DND-41 (cell line): ENCODE measurements at places on chromosomes 3 and 15.

GRCh38 chr3:122353215-122353614 is 28.2 kb downstream of the CSTA start:
- DNase-seq: no peak

DNA sequence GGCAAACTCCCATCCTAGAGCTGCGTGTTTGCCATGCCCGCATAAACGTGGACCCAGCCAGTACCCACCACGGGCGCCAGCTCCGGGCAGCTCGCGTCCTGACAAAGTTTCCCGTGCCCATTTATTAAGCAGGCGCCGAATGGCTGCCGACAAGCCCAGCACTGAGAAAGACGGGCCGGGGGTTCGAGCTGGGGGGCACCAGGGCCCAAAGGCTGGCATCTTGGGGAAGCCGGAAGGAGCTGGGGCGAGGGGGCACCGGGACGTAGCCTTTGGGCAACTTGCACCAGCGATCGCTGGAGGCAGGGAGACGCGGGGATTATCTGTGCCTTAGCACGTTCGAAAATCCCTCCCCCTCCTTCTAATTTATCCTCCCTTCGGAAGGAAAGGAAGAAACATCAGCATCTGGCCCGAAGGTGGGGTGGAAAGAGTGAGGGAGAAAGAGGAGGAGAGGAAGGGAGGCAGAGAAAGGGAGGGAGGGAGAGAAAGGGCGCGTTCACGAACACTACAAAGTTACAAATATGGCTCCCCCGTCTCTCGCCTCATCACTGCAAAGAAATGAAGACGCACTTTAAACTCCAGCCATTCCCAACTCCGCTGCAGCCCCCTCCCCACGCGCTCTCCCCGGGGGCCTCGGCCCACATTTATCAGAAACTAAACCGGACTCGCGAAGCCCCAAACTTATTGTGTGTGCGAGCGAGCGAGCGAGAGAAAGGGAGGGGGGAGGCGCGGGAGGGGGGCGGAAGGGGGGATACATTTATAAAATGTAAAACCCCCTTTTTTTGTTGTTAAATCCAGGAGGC is 1.0 kb downstream of the ANP32A start:
- DNase-seq: peak; percentile 67

GRCh38 chr3:49724586-49724985 is 835 bp upstream of the GMPPB start:
- DNase-seq: peak; percentile 37

GRCh38 chr15:62415498-62415897 is 250.4 kb upstream of the C2CD4B start:
- no peak for DNase-seq

- peak; percentile 13 for DNase-seq
Measured at GRCh38 chr3:31858439-31858838, 122.6 kb downstream of the OSBPL10 start.

DNA sequence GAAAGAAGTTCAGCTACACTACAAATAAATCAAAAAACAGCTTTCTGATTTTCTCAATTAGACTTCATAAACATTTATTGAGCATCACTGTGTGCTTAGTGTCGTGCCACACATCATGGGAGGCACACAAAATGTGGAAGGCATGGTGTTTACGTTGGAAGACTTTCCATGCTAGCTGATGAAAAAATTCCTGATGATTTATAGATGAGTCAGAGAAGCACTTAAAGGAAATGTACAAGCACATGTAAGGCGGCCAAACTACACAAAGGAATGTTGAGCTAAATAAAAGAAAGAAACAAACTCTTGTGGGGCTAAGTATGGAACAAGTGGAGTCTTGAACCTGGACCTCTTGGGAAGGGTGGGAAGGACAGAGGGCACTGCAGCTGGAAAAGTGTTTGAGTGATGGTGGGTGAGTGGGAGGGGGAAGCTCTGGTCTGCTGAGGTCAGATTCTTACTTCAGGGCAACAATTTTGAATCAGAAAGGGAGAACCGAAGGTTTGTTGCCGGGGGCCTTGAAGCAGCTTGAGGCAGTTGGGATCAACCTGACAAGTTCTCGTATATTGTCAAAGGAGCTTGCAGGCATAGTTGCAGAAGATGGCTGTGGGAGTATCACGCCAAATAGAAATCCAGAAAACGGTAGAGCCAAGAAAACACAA is 66.9 kb downstream of the FOXB1 start:
- no peak for DNase-seq

DNA sequence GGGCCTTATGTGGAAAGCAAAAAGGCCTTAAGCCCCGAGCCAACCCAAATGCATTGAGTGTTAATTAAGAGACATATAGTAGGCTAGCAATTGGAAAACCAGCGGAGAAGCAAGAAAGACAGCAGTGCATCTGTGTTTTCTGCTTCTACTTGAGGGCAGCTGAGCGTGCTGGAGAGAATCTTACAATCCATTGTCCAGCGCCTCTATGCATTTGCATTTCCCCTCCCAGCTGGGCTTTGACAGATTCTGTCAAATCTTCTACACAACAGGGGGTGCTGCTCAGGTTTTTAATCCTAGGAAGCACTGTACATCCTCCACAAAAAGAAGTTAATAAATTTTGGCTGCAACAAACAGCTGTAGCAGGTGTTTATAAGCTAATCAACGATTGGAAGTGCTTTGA is 23.9 kb downstream of the SSR3 start:
- no peak for DNase-seq

GRCh38 chr3:72582211-72582878 is 265.9 kb downstream of the SHQ1 start:
- DNase-seq: no peak

- DNase-seq: no peak
Measured at GRCh38 chr15:22979238-22980188, 655 bp downstream of the CYFIP1 start.

GRCh38 chr3:118408431-118408830 is 626.2 kb downstream of the IGSF11 start:
- DNase-seq: no peak

DNA sequence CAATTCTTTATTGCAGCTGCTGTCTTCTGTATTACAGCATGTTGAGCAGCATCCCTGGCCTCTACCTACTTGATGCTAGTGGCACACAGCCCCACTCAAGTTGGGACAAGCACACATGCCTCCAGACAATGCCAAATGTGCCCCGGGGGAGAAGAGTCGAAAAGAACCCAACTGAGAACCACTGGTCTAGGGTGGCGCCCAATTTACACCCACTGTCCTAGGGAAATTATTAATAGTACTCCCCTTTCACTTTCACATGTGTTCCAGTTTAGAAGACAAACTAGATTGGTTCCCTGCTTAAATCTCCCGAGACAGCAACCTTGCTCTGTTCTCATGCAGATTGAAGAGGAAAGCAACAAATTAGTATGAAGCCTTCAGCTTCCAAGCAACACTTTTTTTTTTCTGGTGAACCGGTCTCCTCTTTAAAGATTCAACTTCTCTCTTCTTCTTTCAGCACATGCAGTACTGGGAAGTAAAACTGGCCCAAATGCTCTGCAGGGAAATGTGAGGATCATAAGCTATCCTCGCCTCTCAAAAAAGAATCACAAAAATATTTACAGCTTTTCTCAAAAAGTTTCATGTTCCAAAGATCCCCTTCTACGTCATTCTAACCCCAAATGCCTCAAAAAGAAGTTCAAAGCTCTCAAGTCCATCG is 823.9 kb upstream of the CFAP20DC start:
- no peak for DNase-seq

- DNase-seq: no peak
Measured at GRCh38 chr3:5212628-5213573, 25.4 kb downstream of the EDEM1 start.

DNA sequence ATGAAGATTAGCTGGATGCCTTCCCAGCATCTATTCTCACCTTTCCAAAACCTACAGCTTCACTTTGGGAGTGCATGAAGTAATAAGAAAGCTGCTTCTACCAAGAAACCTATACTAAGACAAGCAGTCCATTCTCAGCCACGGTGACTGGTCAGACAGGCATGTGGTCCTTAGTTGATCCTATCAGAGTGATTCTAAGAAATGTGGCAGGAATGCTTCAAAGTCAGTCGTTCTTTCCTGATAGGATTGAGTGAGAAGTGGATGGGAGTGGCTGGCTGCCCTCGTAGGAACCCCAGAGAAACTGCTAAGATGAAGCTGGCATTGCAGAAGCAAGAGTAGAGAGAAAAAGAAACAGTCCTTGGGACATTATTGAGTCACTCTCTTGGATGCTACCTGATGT is 16.6 kb downstream of the FOXB1 start:
- DNase-seq: no peak

DNA sequence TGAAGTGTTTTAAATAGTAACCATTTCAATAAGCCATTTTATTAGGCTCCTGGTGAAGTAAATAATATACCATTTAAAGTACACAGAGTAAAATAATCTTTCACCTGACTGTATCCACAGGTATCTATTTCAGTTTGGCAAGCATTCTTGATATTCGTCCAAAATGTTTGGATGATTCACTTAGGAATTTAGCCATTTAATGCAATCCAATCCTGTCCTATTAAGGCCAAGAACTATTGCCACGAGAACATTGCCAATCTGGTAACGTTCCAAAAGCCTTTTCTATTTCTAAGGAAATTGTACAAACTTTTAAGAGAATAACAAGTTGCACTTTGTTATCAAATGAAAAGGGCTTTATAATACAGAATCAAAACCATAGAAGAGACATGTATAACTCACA is 209.8 kb upstream of the THRB start:
- DNase-seq: no peak
